SK-N-SH treated with all-trans-retinoic acid at 6 μM for 48 hours (cell line): ENCODE measurements at places on chromosomes 5 and 9.

DNA sequence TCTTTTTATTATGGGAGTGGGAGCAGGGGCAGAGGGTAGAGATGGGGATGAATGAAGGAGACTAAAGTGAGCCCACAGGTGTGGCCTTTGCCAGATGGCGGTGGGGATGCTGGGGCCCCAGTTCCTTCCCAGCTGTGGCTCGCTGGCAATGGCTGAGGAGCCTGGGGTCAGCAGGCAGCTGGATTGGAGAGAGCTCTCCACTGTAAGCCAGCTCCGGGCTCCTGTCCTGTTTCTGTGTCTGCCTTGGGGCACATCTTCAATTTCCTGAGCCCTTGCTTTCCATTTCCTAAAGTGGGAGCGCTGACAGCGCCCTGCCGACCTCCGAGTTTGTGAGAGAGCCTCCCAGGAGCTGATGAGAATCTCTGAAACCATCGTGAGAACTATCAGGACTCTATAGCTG is 75.6 kb upstream of the SPRY4 start:
- ATAC-seq: no peak

GRCh38 chr5:128799945-128800344 is 165.3 kb upstream of the SLC27A6 start:
- ATAC-seq: no peak

DNA sequence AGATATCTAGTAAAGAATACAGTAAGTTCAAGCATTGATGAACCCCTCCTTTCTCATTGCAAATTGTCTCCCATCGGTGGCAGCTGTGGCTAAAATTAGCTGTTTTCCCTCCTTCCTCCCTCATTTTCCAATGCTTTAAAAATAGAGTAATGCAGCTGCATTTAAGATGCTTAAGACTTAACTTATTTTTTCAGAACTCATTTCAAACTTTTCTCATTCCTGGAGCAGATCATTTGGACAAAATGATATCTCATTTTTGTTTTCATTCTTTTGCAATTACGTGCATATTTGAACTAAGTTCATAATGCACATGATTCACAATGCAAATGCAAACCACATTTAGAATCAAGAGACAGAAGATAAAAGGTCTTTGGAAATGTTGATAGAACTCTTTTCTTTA is 14.6 kb downstream of the HSPB3 start:
- ATAC-seq: peak; percentile 66

DNA sequence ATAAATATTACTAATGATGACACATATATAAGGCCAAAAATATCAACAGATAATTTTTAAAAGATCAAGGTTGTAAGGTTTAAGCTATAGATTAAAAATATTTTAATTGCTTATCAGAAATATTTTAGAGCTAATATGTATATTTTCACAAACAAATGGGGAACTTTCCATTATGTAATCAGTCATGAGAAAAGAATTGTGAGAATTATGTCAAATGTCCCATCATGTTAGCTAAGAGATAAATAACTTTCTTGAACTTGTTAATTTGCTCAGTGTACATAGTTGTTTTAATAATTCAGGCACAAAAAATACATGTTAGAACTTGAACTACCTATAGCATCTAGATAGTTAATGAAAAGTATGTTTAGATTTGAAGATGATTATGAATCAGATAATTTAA is 67.7 kb downstream of the SYK start:
- ATAC-seq: no peak

DNA sequence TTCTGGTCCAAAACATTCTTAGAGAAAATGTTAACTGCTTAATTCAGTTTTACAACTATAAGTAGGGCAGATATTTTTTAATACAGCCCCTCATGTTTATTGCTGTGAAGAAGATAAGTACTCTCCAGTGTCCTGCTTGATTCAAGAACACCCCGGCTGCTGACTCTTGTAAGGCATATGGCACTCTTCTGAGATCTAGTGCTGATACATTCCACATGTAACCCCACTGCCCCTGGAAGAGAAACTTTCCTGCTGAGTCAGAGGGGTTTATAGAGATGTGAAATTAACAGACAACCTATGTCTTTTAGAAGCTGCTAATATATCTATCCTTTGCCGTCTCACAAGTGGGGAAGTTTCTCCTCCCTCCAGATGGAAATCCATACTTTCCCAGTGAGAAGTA is 1.0 kb upstream of the MINAR2 start:
- ATAC-seq: no peak

DNA sequence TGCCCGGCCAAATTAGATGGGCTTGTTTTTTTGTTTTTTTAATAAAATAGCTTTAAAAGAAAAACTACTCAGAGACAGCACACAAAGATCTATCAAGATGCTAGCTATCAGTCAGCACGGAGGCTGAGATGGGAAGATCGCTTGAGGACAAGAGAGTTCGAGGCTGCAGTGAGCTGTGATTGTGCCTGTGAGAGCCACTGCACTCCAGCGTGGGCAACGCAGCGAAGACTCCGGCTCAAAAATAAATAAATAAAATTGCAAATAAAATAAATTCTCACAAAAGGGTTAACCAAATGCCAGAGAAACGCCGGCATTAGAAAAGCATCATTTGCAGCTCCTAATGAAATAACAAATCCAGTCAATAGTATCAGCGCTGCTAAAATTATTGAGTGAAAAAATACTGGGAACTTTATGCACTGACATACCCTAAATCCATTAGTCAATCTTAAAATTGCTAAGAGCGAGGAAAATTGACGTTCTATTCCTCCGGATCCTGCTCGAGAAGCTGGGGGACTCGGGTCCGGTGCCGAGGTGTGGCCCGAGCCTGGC is 681 bp downstream of the CPLANE1 start:
- peak; percentile 24 for ATAC-seq

DNA sequence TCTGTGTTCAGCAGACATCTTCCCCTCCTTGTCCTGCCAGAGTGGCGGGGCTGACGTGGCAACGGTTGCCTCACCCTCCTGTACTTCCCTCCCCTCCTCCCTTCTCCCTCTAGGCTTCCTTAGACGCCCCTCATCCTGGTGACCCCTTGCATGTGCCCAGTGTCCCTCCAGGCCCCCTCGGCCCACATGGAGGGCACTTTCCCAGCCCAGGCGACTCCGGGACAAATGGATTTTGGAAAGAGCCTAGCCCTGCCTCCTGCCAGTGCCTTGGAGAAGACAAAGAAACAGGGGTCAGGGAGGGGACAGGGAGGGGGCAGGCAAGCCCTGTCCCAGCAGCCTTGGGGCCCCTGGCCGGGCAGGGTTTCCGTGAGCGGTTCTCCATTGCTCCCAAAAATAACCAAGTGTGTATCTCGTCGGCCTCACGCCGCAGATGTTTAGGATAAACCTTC is 38.3 kb upstream of the NEURL1B start:
- no peak for ATAC-seq

- ATAC-seq: peak; percentile 45; the same call in 2 of the 3 replicates
These were observed 259.5 kb upstream of the ARRDC3 start for GRCh38 chr5:91642581-91642980.

DNA sequence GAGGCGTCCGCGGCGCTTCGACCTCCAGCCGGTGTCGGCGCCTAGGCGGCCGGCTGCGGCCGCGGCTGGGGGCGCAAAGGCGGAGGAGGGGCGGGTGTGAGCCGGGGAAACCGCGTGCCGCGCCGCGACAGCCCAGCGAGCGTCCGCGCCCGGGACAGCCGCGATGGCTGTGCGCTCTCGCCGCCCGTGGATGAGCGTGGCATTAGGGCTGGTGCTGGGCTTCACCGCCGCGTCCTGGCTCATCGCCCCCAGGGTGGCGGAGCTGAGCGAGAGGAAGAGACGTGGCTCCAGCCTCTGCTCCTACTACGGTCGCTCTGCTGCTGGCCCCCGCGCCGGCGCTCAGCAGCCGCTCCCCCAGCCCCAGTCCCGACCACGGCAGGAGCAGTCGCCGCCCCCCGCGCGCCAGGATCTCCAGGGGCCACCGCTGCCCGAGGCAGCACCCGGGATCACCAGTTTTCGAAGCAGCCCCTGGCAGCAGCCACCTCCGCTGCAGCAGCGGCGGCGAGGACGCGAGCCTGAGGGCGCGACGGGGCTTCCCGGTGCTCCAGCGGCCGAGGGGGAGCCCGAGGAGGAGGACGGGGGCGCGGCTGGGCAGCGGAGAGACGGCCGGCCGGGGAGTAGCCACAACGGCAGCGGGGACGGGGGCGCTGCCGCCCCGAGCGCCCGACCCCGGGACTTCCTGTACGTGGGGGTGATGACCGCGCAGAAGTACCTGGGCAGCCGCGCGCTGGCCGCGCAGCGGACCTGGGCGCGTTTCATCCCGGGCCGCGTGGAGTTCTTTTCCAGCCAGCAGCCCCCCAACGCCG is 605 bp downstream of the CHSY3 start:
- ATAC-seq: peak; percentile 33; the same call in 2 of the 3 replicates

- peak; percentile 47 for ATAC-seq
These were observed 39.3 kb downstream of the RAI14 start for GRCh38 chr5:34695275-34696027.

DNA sequence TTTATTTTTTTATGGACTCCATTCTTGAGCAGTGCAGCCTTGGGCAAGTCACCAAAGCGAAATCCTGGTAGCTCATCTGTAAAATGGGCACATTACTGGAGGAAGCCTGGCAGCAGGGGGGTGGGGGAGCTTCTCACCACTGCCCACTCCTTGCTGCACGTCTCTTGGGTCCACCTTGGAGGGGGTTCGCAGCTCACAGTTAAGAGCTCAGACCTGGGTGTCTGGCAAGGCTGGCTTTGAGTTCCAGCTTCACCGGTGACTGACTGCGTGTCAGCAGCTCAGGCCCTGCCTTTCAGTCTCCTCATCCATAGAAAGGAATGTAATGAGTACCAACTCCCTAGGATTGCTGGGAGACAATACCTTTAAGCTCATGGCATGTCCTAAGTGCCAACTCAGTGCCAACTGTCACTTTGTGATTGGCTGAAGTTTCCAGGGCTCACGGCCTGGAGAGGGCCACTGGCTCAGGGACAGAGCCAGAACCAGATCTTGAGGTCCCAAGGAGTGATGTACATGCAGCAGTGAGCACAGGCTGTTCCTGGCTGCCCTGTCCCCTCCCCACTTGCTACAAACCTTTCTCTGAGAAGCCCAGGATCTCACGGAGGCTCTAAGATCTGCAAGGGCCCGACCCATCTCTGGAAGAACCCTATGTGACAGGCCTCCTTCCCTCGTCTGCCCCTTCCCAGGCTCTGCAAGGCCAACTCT is 72.9 kb downstream of the C9orf50 start:
- ATAC-seq: no peak

DNA sequence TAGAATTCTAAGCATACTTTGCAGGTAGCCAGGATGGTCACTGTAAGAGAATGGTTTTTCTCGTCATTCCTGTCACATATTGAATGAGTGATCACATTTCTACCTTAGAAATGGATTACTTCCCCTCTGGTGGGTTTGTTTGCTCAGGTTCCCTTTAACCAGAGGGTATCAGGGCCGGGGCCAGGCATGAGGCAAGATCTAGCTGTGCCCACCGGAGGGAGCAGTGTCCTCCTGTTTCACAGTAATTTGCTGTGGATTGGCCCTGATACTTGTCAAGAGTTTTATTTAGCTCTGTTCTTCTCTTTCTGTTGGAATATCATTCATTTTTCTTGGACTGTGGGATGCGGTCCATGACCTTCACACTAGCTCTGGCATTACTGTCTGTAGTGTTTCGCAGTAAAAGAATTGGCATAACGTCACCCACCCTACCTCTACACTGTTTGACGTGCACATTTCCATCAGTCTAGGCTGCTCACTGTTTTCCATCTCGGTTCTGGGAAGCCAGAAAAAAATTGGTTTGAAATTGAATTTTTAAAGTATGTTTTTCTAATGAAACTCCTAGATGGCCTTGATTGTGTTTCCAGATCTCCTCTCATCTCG is 42.4 kb upstream of the ZBED3 start:
- ATAC-seq: peak; percentile 75

DNA sequence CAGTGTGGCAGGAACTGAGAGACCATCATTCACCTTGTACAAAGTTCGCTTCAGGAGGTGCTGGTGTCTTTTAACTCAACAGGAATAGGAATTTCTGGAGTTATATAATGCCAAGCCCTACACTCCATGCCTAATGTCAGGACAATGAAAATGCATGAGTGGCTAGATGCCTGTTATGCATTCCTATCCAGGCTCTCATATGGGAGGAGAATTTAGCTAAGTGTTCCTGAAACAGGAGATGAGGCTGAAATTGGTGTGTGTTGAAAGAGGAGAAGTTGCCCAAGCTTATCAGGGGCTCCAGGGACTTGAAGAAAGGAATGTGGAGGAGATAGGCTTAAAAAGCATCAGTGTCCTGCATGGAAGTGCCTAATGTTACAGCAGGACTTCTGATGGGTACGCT is 26.8 kb upstream of the PRUNE2 start:
- no peak for ATAC-seq

- ATAC-seq: peak; percentile 68
These were observed 10.0 kb downstream of the TRAF1 start for GRCh38 chr9:120916588-120916987.

GRCh38 chr9:21465859-21466518 is 16.1 kb downstream of the IFNE start:
- peak; percentile 81; the same call in 2 of the 3 replicates for ATAC-seq

DNA sequence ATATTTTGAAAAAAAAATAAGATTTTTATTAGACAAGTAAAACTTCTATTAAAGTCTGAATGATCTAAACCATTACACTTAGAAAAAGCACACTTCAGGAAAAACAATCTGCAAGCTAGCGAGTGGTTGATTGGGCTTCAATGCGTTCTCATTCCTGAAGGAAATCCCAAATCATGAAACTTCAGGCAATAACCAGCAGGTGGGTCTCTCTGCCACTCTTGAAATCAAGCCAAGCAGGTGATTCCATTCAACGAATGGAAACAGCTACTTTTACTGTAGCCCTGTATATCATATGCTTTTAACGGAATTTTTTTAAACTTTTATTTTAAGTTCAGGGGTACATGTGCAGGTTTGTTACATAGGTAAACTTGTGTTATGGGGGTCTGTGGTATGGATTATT is 234.5 kb upstream of the TRPM3 start:
- no peak for ATAC-seq

DNA sequence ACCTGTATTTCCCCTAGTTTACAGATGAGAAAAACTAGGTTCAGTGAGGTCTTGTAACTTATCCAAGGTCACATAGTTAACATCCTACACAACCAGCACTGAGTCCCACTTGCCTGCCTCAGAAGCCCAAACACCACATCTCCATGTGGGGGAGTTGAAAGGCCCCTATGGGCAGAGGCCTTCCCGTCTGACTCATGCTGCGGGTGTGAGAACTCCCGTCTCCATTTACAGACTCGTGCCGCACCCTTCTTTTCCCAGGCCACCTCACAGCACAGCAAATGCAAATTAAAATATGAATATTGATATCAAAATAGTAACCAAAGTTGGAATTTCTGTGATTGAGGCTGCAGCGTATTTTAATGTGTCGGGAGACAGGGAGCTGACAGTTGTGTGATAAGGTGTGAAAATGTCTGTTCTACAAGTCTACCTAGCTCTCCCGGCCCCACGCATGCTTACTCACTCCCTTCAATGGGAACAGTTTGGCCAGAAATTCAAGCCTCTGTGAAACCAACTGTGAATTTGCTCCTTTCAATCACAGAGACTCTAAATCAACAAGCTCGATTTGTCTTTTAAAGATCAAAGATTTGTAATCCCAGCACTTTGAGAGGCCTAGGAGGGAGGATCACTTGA is 90.1 kb downstream of the CRB2 start:
- no peak for ATAC-seq

DNA sequence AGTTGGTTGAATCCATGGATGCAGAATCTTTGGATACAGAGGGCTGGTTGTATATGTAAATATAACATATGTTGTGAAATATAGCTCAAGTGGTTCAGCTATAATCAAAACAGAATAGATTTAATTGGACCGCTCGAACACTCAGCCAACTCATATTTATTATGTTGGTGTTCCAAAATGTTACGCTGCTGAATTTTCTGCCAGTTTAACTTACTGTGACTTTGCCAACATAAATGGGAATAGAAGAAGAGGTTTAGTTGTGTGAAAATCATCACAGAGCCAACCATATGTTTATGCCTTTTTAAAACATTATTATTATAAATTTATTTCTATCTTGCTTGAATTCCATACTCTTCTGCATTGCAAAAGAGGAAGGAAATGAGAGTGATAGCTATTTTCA is 178.2 kb upstream of the FBXL7 start:
- no peak for ATAC-seq
